ENCODE measurements at places on chromosomes 4 and X. TPM values are rescaled to one million over a fixed set of nuclear protein-coding genes. Genes with fewer than 3 reads are reported as not detected.
A peak's percentile ranks its signal among the peaks of the same experiment; 100 is the strongest.

DNA sequence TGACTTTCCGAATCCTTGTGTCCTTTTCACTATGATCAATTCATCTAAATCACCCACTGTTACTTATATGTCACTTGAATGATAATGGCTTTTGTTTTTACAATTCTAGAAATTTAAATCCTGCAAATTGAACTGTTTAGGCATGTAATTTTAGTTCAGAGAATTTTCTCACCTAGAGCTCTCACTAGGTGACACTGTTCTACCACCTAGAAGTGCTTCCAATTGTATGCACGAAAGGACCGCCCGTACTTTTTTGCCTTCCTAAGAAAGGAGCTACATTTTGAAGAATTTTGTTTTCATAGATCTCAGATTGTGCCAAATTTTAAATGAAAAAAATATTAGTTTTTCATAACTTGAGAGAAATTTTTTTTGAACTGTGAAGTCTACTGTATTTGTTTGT is 481.6 kb upstream of the FSTL5 start:
- peak; percentile 14 for DNase-seq

GRCh38 chr4:17385403-17385802 is 126.5 kb downstream of the QDPR start:
- DNase-seq: peak; percentile 60

DNA sequence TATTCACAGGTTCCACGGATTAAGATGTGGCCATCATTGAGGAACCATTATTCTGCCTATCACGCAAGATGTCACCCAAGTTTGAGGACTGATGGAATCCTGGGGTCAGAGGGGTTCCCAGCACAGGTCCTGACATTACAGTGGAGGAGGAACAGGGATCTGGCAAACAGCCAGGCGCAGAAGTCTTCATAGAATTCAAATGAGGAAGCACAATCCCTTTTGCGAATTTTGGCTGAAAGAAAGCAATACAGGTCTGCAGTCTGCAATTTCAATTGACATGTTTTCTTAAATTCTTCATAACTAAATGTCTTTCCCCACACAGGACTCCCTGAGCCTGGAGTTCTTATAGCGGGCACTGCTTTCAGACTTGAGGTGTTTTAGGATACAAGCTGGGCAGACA is 14.5 kb downstream of the DOCK11 start:
- no peak for DNase-seq

DNA sequence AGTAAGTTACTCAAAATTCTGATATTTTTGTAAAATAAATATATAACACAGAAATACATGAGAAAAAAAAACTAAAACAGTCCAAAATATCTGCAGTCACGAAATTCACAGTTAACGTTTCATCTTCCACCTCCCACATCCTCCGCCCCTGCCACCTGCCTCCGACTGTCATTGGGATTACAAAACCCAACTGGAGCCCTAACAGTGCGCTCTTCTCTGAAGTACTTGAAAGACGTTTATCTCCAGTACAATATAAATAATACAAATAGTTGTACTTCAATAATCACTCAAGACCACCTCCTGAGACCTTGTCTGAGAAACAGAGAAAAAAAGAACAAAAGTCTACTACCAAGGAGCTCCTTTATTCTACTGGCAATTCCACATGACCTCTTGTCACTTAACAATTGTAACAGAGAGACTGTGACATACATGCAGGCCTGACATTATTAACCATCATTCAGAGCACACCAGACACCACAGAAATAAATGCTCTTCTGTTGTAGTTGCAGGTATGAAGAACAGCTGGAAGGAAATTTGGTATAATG is 280.6 kb downstream of the PPP3CA start:
- DNase-seq: no peak

GRCh38 chrX:96683997-96684338 is 674 bp upstream of the DIAPH2 start:
- DNase-seq: no peak

- no peak for DNase-seq
Measured at GRCh38 chr4:185793116-185793485, 18.9 kb downstream of the SORBS2 start.

AFF2 gene
- polyA plus RNA-seq: 1.2 TPM

GPR82 gene
- polyA plus RNA-seq: 1.3 TPM

TBC1D9 gene
- 11.4 TPM for polyA plus RNA-seq

XAGE1A gene
- not detected for polyA plus RNA-seq

SUPT20HL1 gene
- polyA plus RNA-seq: not detected

Measured in small intestine (tissue), 16 donors.